Spinal cord (tissue), 10 donors: ENCODE measurements at places on chromosomes 1 and 21. TPM values are rescaled to one million over a fixed set of nuclear protein-coding genes. Genes with fewer than 3 reads are reported as not detected.

RUNX3 gene
- polyA plus RNA-seq = 0.42 TPM

CCDC181 gene
- 11.0 TPM for polyA plus RNA-seq

FCMR gene
- 1.9 TPM for polyA plus RNA-seq

TFF2 gene
- not detected for polyA plus RNA-seq

SPATA45 gene
- polyA plus RNA-seq = 0.52 TPM

CFAP57 gene
- 6.3 TPM for polyA plus RNA-seq

MAP1LC3C gene
- 1.1 TPM for polyA plus RNA-seq

HRNR gene
- polyA plus RNA-seq = 0.03 TPM

PAQR7 gene
- polyA plus RNA-seq = 18.8 TPM

CHIA gene
- polyA plus RNA-seq = not detected

LCE5A gene
- 0.20 TPM for polyA plus RNA-seq

ANKRD35 gene
- 8.2 TPM for polyA plus RNA-seq

CLDN14 gene
- polyA plus RNA-seq = 0.29 TPM

SERINC2 gene
- 8.7 TPM for polyA plus RNA-seq

TAF5L gene
- 17.2 TPM for polyA plus RNA-seq

OR10Z1 gene
- polyA plus RNA-seq = 0.08 TPM

UBE2Q1 gene
- polyA plus RNA-seq = 103 TPM

ATP5IF1 gene
- polyA plus RNA-seq = 310 TPM

S100A10 gene
- polyA plus RNA-seq = 198 TPM

TTC13 gene
- polyA plus RNA-seq = 36.2 TPM

KIF2C gene
- 13.5 TPM for polyA plus RNA-seq

S100A14 gene
- polyA plus RNA-seq = not detected

DIO1 gene
- not detected for polyA plus RNA-seq

OPRD1 gene
- 0.40 TPM for polyA plus RNA-seq

DYNLT4 gene
- polyA plus RNA-seq = 0.95 TPM

DMBX1 gene
- polyA plus RNA-seq = 0.29 TPM

GJA8 gene
- polyA plus RNA-seq = not detected

B3GALT5 gene
- polyA plus RNA-seq = 3.4 TPM

SUSD4 gene
- polyA plus RNA-seq = 54.4 TPM

TSTD1 gene
- 33.5 TPM for polyA plus RNA-seq
